Heart right ventricle (tissue), 16 donors: ENCODE measurements at places on chromosomes 16 and 17. TPM values are rescaled to one million over a fixed set of nuclear protein-coding genes. Genes with fewer than 3 reads are reported as not detected.

The RAB34 gene
- 8.5 TPM for total RNA-seq

The TSNAXIP1 gene
- 0.96 TPM for total RNA-seq

The C16orf54 gene
- 0.42 TPM for total RNA-seq

The SPNS3 gene
- 0.25 TPM for total RNA-seq

The HS3ST2 gene
- 0.20 TPM for total RNA-seq

The MYH1 gene
- total RNA-seq = 0.05 TPM

The SOX15 gene
- 0.74 TPM for total RNA-seq

The TPSB2 gene
- total RNA-seq = 0.98 TPM

The TBC1D3C gene
- 0.65 TPM for total RNA-seq

The KSR1 gene
- total RNA-seq = 10.5 TPM

The JMJD8 gene
- 42.4 TPM for total RNA-seq

The PLA2G10 gene
- not detected for total RNA-seq
